ENCODE measurements at places on chromosomes 3 and 15.

DNA sequence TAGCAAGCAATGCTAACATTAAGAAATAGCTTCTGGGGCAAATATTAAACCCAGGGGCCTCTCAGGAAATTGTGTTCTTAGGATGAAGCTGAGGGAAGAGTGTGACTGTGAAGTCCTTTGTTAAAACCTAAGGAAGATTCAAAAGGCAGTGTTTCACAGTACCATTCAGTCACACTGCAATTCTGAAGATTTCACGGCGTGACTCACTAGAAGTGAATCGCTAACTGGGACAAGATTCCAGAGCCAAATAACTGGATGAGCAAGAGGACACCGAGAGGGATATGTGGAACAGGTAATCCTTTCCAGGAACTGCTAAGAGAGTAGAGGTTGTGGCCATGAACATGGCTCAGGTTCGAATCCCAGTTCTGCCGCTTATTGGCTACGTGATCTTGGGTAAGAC lies 61.8 kb upstream of the SMAD3 start:
- DNase-seq = no peak

DNA sequence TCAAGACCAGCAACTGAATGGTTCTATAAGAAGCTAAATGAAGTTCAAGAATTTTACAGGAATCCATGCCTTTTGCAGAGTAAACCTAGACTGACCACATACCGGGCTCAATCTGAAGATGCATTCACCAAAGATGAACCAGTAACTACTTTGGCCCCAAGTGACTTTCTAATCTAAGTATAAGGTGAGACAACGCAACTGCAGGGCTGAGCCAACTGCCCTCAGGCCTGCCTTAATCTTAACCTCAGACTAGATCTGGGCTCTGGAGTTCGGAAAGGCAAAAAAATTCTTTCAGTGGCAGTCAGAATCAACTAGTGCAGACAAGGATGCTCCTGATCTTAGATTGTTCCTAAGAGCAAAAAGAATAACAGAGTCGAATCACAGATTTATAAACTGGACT lies 48.3 kb downstream of the EXD1 start:
- DNase-seq = no peak

DNA sequence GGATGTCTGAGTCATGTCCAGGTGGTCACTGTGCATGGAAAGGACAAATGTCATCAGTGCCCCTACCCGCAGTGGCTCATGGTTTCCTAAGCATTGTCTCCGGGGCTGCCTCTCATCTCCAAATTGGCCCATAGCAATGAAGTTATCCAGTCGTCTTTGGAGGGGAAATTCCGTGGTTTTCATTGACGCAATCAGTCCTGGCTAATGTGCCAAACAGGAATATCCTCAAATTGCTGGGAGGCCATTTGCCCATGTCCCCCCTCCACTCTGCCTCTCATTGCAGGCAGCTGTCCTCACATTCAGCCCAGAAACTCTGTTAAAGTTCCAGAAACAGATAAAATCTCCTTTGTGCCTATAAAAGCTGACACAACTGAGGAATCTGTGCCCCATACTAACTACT lies 81.6 kb downstream of the MCTP2 start:
- DNase-seq = no peak

GRCh38 chr3:185733980-185734724 lies 90.7 kb downstream of the IGF2BP2 start:
- DNase-seq = no peak

GRCh38 chr3:95758707-95759106 lies 1055.7 kb upstream of the EPHA6 start:
- DNase-seq = no peak

DNA sequence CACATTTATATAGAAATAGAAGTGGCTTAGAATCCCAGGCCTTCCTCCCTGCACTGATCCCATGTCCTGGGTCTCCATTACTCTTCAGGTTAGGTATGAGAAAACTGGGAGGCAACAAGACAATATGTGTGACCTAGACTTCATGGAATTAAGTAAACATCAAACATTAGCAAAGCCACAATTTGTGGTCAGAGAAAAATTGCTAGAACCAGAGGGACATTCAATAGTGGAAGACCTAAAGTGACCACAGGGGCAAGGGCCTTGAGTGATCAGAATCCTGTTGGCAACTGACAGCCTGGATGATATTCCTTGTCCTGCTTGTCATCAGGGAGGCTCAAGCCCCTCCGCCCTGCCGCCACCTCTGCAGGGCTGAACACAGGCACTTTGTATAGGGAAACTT lies 322.8 kb upstream of the CTNNB1 start:
- DNase-seq = no peak

Measured in substantia nigra (tissue), 51 donors.